ENCODE measurements at places on chromosomes 13 and 19.

DNA sequence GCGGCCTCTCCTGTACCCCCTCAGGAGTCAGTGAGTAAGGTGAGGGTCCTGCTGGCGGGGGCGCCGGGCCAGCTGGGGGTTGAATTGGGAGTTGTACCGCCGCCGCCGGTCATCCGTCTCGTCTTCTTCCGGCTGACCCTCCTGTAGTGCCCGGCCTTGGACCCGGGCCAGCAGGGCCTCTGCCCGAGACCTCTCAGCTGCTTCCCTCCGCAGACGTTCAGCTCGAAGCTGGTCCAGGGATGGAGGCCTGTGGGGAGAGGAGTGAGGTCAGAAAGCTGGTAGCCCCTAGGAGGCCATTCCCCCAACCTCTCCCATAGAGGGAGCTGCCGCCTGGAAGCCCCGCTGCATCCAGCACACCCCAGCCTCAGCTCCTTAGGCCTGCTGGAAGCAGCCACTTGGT is 3.8 kb downstream of the LENG1 start:
- no peak for DNase-seq

DNA sequence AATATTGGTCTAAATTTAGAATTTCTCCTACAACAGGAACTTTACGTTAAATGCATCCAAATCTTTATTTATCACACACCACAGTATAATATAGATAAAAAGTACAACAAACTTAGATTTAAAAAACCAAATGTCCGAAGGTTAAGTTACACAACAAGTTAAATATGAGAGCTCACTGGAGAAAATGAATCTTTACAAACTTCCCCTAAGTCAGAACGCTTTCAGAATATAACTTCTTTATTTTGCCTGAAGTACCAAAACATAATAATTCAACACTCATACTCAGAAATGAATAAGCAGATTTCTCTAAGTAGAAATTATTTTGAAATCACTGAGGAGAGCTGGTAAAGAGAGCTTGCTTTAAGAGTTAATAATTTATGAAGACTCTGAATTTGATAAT is 33.8 kb downstream of the TSC22D1 start:
- no peak for DNase-seq

DNA sequence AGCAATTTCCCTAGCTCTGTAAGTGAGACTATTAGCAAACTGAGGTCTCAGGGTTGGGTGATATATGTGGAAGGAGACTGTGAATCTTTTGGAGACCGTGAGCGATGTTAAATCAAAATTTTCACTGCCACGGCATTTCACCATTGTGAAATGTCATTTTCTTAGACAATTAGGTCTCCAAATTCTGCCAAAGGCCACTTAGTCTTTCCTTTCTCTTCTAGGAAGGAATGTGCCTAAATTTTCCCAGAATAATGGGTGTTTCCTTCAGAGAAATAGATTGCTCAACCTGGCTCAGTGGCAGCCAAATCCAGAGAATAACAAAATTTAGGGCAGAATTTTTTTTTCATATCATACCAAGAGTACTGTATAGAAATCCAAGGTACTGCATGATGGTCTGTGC is 64.5 kb upstream of the SCEL start:
- no peak for DNase-seq

DNA sequence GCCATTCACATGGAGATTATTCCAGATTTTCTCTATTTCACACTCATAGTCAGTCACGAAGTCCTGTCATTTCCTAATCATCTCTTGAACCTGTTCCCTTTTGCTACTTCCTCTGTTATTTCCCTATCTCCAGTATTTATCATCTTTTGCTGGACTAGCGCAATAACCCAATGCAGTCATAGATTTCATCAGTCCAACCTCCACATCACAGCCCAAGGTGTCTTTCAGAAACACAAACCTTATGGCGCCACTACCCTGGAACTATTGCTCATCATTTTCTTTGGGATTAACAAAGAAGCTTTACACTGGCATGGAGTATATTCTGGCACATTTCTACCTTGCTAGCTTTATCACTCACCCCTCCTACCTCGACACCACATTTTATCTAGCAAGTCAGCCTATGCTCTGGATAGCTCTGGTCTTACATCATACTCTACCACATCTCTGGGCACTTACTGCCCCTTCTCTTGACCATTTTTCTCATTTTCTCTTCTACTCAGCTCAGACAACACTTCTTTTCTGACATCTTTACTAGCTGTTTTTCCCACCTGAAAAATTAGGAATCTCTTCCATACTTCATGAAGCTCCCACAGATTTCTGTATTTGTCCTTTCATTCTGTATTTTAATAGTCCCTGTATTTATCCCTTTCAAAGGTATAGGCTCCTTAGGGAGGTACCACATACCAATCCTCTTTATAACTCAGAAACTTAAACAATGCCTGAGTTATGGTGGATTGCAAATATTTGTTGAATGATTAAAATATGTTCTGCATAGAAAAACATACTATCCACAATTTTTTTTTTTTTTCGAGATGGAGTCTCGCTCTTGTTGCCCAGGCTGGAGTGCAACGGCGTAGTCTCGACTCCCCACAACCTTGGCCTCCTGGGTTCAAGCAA is 534.7 kb downstream of the KLF12 start:
- DNase-seq: no peak

GRCh38 chr19:36449059-36449670 is 30.7 kb upstream of the ZFP82 start:
- no peak for DNase-seq

DNA sequence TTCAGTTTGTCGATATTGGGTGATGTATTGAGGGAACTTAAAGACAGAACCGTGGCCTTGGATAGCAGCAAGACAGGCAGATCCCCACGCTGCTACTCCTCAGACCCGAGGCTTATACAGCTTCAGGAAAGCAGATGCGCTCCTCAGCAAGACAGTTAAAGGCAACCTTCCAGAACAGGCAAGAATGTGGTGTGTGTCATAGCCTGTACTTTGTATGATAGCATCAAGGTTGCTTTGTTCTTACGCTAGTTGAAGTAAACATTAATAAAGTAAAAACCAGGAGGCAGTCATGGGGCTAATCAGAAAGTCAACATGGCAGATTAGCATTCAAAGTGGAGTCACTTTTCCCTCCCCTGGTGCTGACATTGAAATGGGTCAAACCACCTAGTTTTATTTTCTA is 473.2 kb downstream of the DCT start:
- DNase-seq: no peak

GRCh38 chr19:35140962-35141836 is 1.9 kb upstream of the FXYD7 start:
- peak; percentile 81 for DNase-seq

DNA sequence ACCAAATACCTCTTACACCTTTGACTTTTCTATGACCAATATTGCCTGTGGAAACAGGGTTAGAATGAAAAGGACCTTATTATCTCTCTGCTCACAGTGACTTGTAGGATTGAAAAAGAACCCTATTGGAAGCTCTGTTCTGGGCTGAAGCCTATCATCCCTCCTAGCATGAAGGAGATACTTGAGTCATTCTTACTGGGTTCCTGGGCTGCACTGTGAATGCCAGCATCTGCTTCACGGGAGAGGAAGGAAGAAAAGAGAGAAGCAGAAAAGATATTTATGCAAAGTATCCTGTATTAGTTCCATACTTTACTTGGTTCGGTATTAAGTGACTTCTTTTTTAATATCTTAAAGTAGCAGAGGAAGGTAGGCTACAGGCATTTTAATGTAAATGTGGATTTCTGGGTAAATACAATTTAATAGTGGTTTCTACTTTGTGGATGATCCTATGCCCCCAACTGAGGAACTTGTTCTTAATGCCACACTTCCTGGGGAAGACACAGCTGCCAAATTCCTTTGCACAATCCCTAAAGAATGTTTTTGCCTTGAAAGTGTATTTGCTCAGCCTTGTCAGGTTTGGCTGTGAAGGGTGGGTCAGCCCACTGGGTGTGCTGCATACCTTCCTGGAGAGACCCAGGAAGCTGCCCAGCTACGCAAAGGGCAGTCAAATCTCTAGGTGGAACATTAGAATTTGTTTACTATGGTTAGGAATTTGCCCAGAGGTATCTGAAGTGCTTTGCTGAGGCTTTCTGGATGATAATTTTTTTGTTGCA is 13.7 kb upstream of the SCEL start:
- DNase-seq: no peak

- DNase-seq: no peak
Observed at GRCh38 chr19:15417699-15418098, 1.1 kb downstream of the AKAP8L start.

GRCh38 chr13:35157143-35157755 is 215.2 kb downstream of the NBEA start:
- DNase-seq: no peak

GRCh38 chr13:110993788-110994187 is 78.9 kb upstream of the ANKRD10 start:
- no peak for DNase-seq

GRCh38 chr13:114285166-114285808 is 3.9 kb downstream of the UPF3A start:
- DNase-seq: no peak

GRCh38 chr19:2352121-2352520 is 7.9 kb upstream of the TMPRSS9 start:
- DNase-seq: no peak
